Activated T-helper 2 cell treated with anti-CD3 and anti-CD28 coated beads, Interferon-gamma antibody, Interleukin-2, Interleukin-4, amounts not matched to agents 10 μg/mL and 5 μg/mL and 100 μg/mL, durations not matched to agents 14 hours and 24 hours and 36 hours (primary cell): ENCODE measurements at places on chromosomes 1 and 21. TPM values are rescaled to one million over a fixed set of nuclear protein-coding genes. Genes with fewer than 3 reads are reported as not detected.

- no peak for DNase-seq
Measured at GRCh38 chr1:86303041-86303690, 93.0 kb downstream of the ODF2L start.

DNA sequence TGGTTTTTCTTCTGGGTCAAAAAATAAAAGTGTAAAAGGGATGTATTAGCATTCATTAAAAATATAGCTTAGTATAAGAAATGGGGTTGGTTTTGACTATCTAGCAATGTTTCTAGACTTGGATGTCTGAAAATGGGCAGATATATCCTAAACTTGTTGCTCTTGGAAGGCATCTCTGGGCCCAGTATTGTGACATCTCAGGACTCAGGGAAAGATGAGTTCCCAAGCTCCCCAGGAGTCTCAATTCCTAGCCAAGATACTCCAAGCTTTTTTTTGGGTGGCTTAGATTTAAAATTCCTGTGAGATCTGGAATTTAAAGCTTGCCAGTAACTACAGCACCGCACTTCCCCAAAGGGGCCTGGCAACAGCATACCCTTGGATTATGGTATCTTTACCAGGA lies 11.5 kb upstream of the HSD17B7 start:
- no peak for DNase-seq

GRCh38 chr1:85279458-85280080 lies 3.1 kb upstream of the BCL10 start:
- no peak for DNase-seq

- no peak for DNase-seq
Measured at GRCh38 chr1:96362623-96363022, 359.0 kb upstream of the PTBP2 start.

GRCh38 chr1:39754026-39754570 lies 15.4 kb downstream of the PPIE start:
- no peak for DNase-seq

GRCh38 chr1:199279067-199279466 lies 640.2 kb downstream of the PTPRC start:
- DNase-seq, result no peak

Gene FCRL2
- total RNA-seq, result not detected in 2 replicates

Gene HMGN1
- 398 TPM in 2 replicates for total RNA-seq

Gene KRTAP11-1
- not detected in 2 replicates for total RNA-seq

Gene TMEM240
- total RNA-seq, result 0.25 and 0.48 TPM in 2 replicates

Gene HSD11B1
- total RNA-seq, result 8.2 and 8.6 TPM in 2 replicates

Gene DENND2D
- total RNA-seq, result 139 and 143 TPM in 2 replicates

Gene IFNAR2
- 34.8 and 36.8 TPM in 2 replicates for total RNA-seq

Gene TRIM67
- not detected in 2 replicates for total RNA-seq

Gene CHRM3
- 0.07 TPM in 1 of 2 replicates, not detected in the other for total RNA-seq

Gene TNFRSF8
- 65.0 and 65.5 TPM in 2 replicates for total RNA-seq

Gene SIM2
- total RNA-seq, result 0.18 and 0.21 TPM in 2 replicates
